ENCODE measurements at places on chromosomes 5 and 9.

- DNase-seq = no peak
Observed at GRCh38 chr5:153081385-153081784, 409.1 kb upstream of the GRIA1 start.

DNA sequence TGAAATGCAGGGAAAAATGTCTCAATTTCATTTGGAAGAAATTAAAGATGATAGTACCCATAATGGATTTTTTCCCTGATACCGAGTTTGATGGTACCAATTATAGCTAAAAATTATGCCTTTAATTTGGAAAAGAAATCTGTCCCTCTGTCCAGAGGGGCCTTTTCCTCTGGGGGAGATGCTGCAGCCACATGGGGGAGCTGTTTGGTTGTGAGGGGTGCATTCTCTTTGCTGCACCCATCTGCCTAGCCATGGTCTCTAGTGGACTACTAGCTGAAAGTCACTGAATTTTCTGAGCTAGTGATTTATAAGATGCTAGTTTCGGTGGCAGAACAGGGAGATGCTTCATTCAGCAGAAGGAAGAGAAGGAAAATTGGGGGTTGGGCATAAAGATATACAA is 9.6 kb downstream of the SEC61B start:
- DNase-seq = peak; percentile 28

- DNase-seq = no peak
Observed at GRCh38 chr9:91138760-91139159, 223.0 kb downstream of the AUH start.

DNA sequence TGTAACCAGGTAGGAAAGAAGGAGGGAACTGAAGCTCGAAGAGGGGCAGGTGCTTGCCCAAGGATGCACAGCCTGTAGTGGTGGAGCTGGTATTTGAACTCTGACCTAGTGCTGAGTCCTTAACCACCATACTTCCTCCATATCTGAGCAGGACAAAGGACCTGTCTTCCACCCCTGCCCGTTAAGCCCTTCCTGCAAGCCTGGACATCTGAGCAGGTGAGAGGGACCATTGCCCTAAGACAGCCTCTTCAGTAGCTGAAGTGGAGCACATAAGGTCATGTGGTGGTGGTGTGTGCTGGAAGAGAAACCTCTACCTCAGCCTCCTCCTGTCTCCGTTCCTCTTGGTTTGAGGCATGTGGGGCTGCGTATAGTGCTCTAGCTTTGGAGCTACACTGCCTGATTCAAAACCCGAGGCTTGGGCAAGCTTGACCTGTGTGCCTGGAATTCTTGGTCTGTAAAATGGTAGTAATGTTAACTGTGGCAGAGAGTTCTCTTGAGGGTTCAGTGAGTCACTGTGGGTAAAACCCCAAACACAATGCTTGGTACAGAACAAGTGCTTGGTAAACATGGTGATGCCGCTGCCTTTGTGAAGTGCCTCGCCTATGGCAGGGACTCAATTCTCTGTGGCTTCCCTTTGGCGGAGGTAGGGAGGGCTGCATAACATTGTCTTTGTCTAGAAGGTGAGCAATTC is 7.4 kb downstream of the GALNT10 start:
- no peak for DNase-seq

DNA sequence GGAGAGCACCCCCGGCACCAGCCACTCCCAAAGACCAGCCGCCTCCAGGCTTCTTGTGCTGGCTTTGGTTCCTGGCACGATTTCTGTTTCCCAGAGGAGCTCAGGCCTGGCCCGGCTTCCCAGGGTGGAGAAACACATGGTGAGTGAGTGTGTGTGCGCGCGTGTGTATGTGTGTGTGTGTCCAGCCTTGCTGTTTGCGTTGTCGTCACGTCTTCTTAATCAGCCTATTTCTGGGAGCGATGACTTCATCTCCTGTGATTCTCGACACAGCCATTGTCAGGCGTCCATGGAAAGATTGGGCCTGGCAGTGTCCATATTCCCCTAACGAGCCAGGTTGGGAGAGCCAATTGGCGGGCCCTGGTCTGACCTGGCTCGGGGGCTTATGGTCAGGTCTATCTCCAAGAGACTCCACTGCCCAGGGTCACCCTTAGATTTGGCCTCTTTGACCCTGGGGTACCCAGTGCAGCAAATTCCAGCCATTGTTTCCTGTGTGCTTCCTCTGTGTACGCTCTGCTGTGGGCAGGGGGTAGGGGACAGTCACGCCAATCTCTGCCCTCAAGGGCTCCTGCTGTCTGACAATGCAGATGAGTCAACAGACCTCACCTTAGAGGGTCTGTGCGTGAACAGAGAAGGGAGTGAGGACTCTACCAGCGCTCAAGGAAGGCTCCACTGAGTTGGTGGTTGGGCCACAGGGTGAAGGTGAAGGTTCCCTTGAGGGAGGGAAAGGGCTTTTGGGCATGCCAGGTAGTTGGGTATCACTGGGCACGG is 73.8 kb downstream of the DAB2IP start:
- no peak for DNase-seq

GRCh38 chr9:117265253-117265652 is 149.6 kb downstream of the ASTN2 start:
- DNase-seq = no peak

DNA sequence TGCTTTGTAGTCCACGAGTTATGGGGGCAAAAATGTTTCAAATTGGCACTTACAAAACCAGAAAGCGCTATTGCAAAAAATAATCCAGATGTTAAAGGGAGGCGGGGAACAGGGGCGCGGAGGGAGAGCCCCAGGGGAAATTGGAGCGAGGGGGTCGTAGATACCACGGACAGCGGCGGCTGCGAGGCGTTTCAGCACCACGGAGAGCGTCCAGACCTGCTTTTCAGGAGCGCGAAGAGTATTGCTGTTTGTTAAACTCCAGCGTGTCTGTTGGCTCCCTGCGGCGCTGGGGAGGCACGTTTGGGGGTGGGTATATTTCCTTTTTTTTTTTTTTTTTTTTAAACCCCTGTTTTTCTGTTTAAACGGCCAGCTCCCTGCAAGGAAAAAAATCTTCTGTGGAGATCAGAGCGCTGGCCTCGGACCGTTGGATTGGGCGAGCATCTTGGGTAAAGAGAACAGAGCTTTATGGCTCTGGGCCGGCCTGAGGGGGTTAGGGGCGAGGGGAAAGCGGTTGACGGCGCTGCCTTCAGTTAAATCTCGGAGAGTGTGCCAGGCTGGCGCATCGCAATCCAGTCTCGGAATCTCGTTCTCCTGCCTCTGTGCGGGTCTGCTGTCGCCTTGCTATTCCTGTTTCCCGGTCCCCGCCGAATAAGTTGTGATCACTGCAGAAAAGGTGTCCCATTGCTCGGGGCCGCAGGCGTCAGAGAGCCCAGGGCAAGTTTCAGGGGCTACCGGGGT is at the start of gene GLRA1:
Gene GLRA1 (minus strand): TSS at position 288 of the 738 bp plus-strand sequence. CDS start 302 bp downstream, outside the sequence.
- peak; percentile 77 for DNase-seq

GRCh38 chr5:155259648-155260047 is 246.1 kb downstream of the KIF4B start:
- no peak for DNase-seq

DNA sequence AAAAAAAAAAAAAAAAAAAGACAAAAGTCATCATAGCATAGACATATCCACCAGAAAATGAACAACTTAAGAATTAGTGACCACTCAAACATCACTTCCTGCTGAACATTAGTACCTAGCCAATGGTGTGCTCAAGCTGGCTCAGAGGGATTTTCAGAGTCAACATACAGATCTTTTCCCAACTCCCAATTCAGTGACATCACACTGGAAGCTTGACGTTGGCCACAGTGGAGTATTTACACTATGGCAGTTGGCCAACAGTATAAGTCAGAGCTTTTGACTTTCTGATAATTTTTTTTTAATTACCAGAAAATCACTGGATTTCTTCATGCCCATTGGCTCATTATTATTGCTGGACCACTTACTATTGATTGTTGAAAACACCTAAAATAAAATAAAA is 383.5 kb downstream of the ARHGEF28 start:
- DNase-seq = no peak

- no peak for DNase-seq
Observed at GRCh38 chr5:54678737-54679136, 161.2 kb downstream of the SNX18 start.

DNA sequence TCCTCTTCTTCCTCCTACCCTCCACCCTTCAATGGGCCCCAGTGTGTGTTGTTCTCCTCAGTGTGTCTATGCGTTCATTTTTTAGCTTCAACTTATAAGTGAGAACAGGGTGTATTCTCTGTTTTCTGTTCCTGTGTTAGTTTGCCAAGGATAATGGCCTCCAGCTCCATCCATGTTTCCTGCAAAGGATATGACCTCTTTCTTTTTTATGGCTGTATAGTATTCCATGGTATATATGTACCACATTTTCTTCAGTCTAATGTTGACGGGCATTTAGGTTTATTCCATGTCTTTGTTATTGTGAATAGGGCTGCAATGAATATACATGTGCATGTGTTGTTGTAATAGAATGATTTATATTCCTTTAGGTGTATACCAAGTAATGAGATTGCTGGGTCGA is 634.9 kb upstream of the SEMA6A start:
- DNase-seq = no peak

Data from endothelial cell (in vitro differentiated cells).